ENCODE measurements at places on chromosomes 11 and 22. TPM values are rescaled to one million over a fixed set of nuclear protein-coding genes. Genes with fewer than 3 reads are reported as not detected.

RAB1B gene
- 89.5 TPM for total RNA-seq

TCP11L1 gene
- total RNA-seq, result 32.5 TPM

FGF19 gene
- not detected for total RNA-seq

OR4D5 gene
- not detected for total RNA-seq

HBB gene
- not detected for total RNA-seq

GRAP2 gene
- under 0.01 TPM for total RNA-seq

OR52N4 gene
- not detected for total RNA-seq

C11orf97 gene
- not detected for total RNA-seq

TREH gene
- not detected for total RNA-seq

FOLR2 gene
- total RNA-seq, result not detected

GRK3 gene
- 1.6 TPM for total RNA-seq

NCR3LG1 gene
- 16.8 TPM for total RNA-seq

VSIG2 gene
- total RNA-seq, result under 0.01 TPM

NXPE1 gene
- not detected for total RNA-seq

All from fibroblast of villous mesenchyme (primary cell).